Prostate gland (tissue), 2 donors: ENCODE measurements at places on chromosomes 11 and 22. TPM values are rescaled to one million over a fixed set of nuclear protein-coding genes. Genes with fewer than 3 reads are reported as not detected.

GRCh38 chr11:70418130-70418529, 19.8 kb downstream of the CTTN start:
- no peaks in the 10 kb centered on the region for H3K27me3 ChIP-seq
- DNase-seq, result no peak
- no peak overlapping the region for H3K4me3 ChIP-seq
- no peaks in the 10 kb centered on the region for H3K4me1 ChIP-seq
- H3K36me3 ChIP-seq, result peaks cover 4% of the 10 kb centered on the region
- no peak overlapping the region for H3K27ac ChIP-seq

Gene HTATIP2
- total RNA-seq, result 48.0 TPM

Gene RIMBP3B
- not detected for total RNA-seq

DNA sequence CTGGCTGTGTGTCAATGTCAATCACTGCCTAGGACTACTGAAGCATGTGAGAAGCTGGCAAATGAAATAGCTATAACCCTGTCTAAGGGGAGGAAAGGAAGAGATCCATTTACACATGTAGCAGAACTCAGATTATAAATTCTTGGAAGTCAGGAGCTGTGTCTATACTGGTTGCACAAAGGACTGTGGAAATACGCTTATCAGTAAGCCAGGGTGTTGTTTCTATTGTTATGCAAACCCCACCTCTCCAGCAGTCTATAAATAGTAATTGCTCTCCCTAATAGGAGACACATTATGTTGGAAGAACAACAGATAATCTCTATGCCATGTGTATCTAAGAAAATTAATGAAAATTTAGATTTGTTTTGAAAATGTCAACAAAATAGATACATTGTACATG, 693.4 kb upstream of the CCDC90B start:
- H3K4me3 ChIP-seq, result no peak overlapping the region
- H3K27me3 ChIP-seq, result no peaks in the 10 kb centered on the region
- no peak overlapping the region for H3K27ac ChIP-seq
- DNase-seq, result no peak

DNA sequence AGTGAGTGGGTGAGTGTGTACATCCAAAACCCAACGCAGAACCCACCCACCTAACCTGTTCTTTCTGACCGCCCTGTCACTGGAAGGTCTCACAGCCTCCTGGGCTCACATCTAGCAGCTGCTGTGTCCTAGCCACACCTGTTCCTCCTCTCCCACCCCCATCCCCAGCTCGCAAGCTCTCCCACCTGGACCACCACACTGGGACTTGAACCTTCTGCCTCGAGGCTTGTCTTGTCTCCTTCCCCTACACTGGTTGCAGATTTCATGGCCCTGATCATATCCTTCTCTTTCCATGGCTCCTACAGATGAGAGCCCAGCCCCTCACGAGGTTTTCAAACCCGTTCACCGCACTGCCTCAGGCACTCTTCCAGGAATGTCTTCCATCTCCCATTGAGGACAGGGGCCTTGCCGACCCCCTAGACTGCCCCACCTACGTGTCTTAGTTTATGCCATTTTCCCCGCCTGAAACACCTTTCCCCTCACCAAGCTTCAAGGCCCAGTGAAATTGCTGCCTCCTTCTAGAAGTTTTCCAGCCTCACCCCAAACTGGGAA, 6.7 kb downstream of the IFITM10 start:
- H3K4me3 ChIP-seq, result no peak overlapping the region
- H3K27me3 ChIP-seq, result peaks cover 4% of the 10 kb centered on the region
- no peaks in the 10 kb centered on the region for H3K36me3 ChIP-seq
- H3K4me1 ChIP-seq, result no peaks in the 10 kb centered on the region

Gene C11orf91
- not detected for total RNA-seq

DNA sequence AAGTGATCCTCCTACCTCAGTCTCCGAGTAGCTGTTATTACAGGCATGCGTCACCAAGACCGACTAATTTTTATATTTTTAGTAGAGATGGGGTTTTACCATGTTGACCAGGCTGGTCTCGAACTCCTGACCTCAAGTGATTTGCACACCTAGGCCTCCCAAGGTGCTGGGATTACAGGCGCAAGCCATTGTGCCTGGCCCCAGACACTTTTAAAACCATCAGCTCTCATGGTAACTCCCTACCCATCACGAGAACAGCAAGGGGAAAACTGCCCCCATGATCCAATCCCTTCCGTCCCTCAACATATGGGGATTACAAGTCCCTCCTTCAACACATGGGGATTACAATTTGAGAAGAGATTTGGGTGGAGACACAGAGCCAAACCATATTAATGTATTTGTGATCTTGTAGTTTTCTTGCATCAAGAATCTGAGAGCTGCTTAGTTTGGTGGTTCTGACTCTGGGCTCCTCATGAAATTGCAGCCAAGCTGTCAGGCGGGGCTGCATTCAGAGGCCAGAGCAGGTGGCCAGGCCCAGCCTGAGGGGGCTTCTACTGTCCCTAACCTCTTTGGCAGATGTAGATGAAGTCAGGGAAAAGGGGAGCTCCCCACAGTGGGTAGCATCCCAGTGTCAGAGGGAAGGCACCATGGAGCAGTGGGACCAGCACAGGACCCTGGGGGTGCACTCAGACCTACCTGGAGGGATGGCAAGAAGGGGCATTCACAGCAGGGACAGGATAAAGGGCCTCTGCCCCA, 31.2 kb upstream of the PRAME start:
- no peak for DNase-seq
- no peak overlapping the region for H3K27ac ChIP-seq
- H3K4me1 ChIP-seq, result no peaks in the 10 kb centered on the region
- no peaks in the 10 kb centered on the region for H3K36me3 ChIP-seq
- no peaks in the 10 kb centered on the region for H3K27me3 ChIP-seq
- no peak overlapping the region for H3K4me3 ChIP-seq

Gene BEST1
- total RNA-seq, result 18.0 TPM

DNA sequence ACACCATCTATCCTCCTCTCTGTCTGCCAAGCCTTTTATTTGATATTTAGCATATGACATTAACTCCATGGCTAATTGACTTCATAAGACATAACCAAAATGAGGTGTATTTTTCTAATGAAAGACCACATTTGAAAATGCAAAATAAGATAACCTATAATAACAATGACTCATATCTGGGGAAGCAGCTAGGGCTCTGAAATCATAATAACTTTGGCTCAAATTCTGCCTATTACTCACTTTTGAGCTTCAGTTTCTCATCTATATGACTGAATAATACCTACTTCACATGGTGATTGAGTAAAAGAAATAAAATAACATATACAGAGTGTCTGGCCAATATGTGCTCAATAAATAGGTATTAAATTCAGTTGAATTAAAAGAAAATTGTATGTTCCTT, 1419.8 kb upstream of the TENM4 start:
- no peaks in the 10 kb centered on the region for H3K4me1 ChIP-seq
- no peaks in the 10 kb centered on the region for H3K27me3 ChIP-seq
- DNase-seq, result no peak
- no peak overlapping the region for H3K4me3 ChIP-seq
- H3K36me3 ChIP-seq, result no peaks in the 10 kb centered on the region
- no peak overlapping the region for H3K27ac ChIP-seq

GRCh38 chr11:9573775-9574621, 528 bp downstream of the WEE1 start:
- no peak for DNase-seq
- H3K4me1 ChIP-seq, result peaks cover 5% of the 10 kb centered on the region

DNA sequence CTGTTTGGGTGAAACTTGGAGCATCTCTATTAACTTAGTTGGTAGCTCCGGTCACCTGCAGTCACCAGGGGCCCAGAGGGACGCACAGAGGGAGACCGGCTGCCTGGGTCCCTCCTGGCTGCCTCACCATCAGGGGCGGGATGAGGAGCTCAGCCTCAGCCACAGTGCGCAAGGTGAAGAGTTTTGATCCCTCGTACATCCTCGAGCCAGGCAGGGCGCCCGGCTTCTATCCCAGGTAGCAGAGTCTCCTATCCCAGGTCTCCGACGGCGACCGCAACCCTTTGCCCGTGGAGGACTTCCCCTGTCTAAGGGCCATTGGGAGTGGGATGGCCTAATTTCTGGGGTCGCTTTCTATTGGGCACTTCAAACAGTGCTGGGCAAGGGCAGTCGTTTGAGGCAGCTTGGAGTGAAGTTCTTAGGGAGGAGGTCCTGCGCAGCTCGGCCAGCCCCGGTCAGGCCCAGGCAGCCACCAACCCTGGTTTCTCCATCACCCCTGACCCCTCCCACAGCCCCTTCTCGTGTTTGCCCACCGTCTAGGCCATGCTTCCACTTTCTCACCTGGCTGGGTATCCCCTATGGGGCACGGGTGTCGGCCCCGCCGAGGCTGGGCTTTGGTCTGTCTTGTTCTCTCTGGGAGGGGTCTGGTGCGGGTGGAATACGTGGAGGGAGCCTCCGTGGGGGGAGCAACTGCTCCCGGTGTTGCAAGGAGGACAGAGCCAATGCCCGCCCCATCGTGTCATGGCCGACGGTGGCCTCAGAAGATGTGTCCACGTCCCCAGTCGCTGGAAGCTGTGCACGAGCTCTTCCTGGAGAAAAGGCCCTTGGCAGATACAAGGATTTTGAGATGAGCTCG, 3.6 kb upstream of the MRGPRG start:
- H3K27ac ChIP-seq, result no peak overlapping the region
- no peak for DNase-seq
- H3K36me3 ChIP-seq, result no peaks in the 10 kb centered on the region
- H3K4me1 ChIP-seq, result no peaks in the 10 kb centered on the region
- H3K4me3 ChIP-seq, result no peak overlapping the region
- H3K27me3 ChIP-seq, result no peaks in the 10 kb centered on the region

GRCh38 chr11:113213549-113213948, 100.8 kb upstream of the TTC12 start:
- H3K4me3 ChIP-seq, result no peak overlapping the region

- no peak for DNase-seq
- no peaks in the 10 kb centered on the region for H3K36me3 ChIP-seq
- no peaks in the 10 kb centered on the region for H3K27me3 ChIP-seq
- H3K4me1 ChIP-seq, result no peaks in the 10 kb centered on the region
Measured at GRCh38 chr11:123570939-123571580, 83.4 kb downstream of the SCN3B start.

DNA sequence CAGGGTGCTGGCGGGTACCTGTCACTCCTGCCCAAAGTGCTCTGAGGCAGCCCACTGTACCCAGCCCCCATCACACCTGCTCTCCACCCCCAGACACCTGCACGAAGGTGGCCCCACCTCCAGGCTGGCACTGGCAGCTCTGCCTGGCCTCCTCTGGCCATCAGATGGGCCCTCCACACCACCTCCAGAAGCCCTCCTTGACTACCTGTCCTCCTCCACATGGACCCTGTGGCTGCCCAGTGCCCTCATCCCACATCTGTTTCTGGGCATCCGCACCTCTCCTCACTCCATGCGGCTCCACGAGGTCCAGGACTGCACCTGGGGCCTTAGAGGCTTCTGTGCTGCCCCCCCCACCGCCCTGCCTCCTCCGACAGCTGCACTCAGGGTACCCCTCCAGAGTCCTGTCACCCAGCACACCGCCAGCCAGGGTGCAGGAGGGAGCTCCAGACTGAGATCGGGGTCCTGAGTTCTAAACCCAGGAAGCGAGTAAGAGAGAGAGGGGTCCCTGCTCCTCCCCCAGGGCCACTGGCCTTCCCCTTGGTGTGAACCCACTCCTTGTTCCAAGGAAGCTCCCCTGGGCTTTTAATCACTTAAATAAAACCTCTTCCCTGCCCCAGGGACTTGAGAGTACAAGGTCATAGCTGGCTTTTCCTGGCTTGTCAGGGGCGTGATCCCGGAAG, 1.7 kb downstream of the CTSD start:
- peaks cover 4% of the 10 kb centered on the region for H3K4me1 ChIP-seq
- no peak for DNase-seq
- H3K36me3 ChIP-seq, result no peaks in the 10 kb centered on the region
- no peaks in the 10 kb centered on the region for H3K27me3 ChIP-seq
- peak overlapping the region; percentile 92 for H3K4me3 ChIP-seq
- H3K27ac ChIP-seq, result peak overlapping the region; percentile 69

- H3K36me3 ChIP-seq, result no peaks in the 10 kb centered on the region
- H3K4me3 ChIP-seq, result no peak overlapping the region
- peaks cover 3% of the 10 kb centered on the region for H3K4me1 ChIP-seq
Measured at GRCh38 chr11:69005183-69005630, 7.8 kb downstream of the MRGPRF start.

DNA sequence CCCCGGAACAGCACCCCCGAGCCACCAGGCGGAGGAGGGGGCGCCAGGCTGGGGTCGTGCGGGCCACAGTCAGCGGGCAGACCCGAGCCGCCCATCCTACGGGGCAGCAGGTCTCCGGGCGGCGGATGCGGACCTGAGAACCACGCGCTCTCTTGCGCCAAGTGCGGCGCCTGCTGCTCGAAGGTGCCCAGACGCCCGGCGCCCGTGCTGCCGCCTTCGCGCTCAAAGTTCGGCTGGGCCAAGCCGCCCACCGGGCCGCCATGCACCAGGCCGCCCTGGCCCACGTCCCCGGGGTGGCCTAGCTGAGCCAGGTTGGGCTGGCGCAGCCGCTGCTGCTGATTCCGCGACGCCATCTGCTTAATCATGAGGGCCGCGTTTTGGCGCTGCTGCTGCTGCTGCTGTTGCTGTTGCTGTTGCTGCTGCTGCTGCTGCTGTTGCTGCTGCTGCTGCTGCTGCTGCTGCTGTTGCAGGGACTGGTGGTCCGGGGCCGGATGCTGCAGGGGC, 3.0 kb downstream of the MN1 start:
- H3K4me3 ChIP-seq, result no peak overlapping the region
- no peak overlapping the region for H3K27ac ChIP-seq
- H3K36me3 ChIP-seq, result no peaks in the 10 kb centered on the region
- no peak for DNase-seq
- H3K27me3 ChIP-seq, result no peaks in the 10 kb centered on the region
- peaks cover 12% of the 10 kb centered on the region for H3K4me1 ChIP-seq

DNA sequence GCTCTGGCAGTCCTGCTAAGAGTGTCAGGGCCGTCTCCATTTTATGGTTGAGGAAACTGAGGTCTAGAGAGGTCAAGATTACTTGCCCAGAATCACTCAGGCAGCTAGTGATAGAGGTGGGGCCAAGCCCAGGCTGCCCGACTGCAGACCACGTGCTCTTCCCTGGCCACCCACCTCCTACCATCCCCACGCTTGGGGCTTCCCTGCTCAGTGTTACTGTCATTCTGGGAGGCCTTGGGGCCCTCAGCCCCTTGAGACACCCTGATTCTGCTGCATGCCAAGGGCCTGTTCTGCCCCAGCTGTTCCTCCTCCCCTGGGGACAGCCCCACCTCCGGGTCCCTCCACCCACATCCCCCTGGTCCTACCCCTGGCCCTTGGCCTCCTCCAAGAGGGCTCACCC, 17.2 kb upstream of the TAB1 start:
- H3K27me3 ChIP-seq, result no peaks in the 10 kb centered on the region
- H3K36me3 ChIP-seq, result no peaks in the 10 kb centered on the region
- DNase-seq, result no peak
- H3K27ac ChIP-seq, result no peak overlapping the region
- H3K4me3 ChIP-seq, result no peak overlapping the region

- no peak overlapping the region for H3K4me3 ChIP-seq
- no peaks in the 10 kb centered on the region for H3K4me1 ChIP-seq
- no peak for DNase-seq
- H3K27me3 ChIP-seq, result no peaks in the 10 kb centered on the region
Measured at GRCh38 chr11:119671561-119672015, 57.4 kb downstream of the NECTIN1 start.

GRCh38 chr11:10116588-10116987, 177.4 kb downstream of the SBF2 start:
- H3K4me1 ChIP-seq, result no peaks in the 10 kb centered on the region
- no peaks in the 10 kb centered on the region for H3K27me3 ChIP-seq
- H3K36me3 ChIP-seq, result no peaks in the 10 kb centered on the region
- no peak overlapping the region for H3K4me3 ChIP-seq

Gene ARHGAP8
- total RNA-seq, result 64.5 TPM

GRCh38 chr11:73411031-73411430, 34.8 kb downstream of the RELT start:
- H3K27ac ChIP-seq, result no peak overlapping the region
- no peaks in the 10 kb centered on the region for H3K4me1 ChIP-seq
- H3K36me3 ChIP-seq, result no peaks in the 10 kb centered on the region
- no peak overlapping the region for H3K4me3 ChIP-seq
- no peak for DNase-seq
